Stimulated activated naive CD8-positive, alpha-beta T cell treated with anti-CD3 and anti-CD28 coated beads, Interleukin-15, Interleukin-2, amounts not matched to agents 100 U/mL and 50 U/mL, for 24 hours (primary cell): ENCODE measurements at places on chromosomes 3 and 15.

- no peak for DNase-seq
Measured at GRCh38 chr15:37007301-37007700, 93.0 kb downstream of the MEIS2 start.

GRCh38 chr15:79091204-79091867 lies 756 bp upstream of the RASGRF1 start:
- DNase-seq = peak; percentile 58

DNA sequence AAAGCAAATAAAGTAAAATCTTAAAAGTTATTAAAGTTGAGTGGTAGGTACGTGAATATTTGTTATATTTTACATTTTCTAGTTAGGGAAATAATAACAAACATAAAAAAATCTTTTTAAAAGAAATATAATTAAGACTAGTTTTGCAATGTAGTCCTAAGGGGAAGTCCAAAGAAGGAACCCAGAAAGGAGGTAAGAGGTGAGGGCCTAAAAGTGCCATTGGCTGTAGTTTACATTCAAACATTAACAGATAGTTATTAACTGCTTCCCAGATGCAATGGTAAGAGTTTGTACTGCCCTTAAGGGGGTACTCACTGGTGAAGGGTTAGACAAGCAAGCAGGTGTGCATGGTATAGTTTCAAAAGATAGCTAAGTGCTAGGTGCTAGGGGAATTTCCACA lies 79.2 kb downstream of the B3GALNT1 start:
- no peak for DNase-seq

DNA sequence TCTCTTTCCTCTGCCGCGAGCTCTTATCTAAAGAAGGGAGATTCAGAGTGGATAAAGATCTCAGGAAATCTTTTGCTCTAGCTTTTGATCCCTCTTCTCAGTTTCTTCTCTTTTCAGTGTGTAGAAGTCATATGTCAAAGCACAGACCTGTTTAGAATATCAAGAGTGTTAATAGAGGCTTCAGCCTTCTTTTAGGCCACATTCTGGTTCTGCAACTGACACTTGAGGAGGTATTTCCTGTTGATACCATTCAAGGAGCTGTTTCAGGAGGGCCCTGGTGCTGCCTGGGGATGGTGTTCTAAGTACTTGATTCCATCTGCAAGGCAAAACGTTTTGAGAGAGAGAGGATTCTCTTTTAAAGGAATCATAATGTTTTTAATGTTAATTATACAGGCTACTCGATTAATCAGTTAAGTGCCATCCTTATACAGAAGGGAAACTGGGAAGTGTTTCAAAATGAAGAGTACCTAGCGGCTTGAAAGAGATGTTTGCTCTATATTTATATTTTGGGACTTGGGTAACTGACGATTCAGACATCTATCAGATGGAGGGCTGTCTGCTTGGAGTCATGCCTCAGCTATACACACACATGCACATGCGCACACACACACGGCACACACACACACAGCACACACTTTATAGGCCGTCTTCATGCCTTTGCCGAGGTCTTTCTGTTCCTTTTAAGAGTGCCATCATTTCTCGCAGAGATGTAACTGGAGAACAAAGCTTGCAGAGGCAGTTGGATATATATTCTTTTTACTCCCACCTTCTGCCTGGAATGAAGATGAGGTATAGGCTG lies 313.9 kb downstream of the PTPRG start:
- no peak for DNase-seq

GRCh38 chr15:90749754-90750153 lies 32.6 kb downstream of the BLM start:
- DNase-seq = no peak

GRCh38 chr3:106345353-106346027 lies 476.7 kb upstream of the CBLB start:
- no peak for DNase-seq

GRCh38 chr3:196428041-196428440 lies 4.2 kb downstream of the UBXN7 start:
- no peak for DNase-seq

DNA sequence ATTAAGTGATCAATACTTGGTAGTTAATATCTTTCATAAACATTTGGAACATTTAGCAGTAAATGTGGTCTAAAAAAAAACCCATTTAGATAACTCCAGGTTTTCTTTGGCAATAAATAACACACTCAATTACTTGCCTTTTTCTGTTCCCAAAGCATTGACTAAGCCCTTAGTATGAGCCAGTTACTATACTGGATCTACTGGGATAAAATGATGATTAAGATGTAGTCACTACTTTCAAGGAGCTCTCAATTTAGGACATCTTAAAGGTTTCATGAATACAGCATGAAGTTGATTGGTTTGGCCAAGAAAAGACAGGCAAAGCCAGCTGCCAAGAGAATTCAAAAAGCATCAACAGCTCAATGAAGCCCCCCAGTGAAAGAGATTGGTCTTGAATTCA lies 250.9 kb downstream of the EPHA3 start:
- no peak for DNase-seq

DNA sequence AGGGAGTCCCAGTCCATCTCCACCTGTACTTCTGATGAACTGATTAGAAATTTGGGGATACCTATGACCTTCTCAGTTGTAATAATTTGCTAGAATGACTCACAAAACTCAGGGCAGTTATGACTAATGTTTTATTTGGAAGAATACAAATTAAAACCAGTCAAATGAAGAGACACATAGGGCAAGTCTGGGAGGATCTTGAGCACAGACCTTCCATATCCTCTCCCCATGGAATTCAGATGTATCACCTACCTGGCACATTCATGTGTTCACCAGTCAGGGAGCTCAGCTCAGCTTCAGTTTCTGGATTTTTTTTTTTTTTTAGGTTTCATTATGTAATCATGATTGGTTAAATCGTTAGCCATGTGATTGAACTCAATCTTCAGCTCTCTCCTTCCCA lies 247.7 kb downstream of the VGLL3 start:
- DNase-seq = no peak

GRCh38 chr3:187838016-187838540 lies 92.8 kb upstream of the BCL6 start:
- DNase-seq = no peak

GRCh38 chr3:144957398-144958101 lies 985.9 kb downstream of the DIPK2A start:
- no peak for DNase-seq

DNA sequence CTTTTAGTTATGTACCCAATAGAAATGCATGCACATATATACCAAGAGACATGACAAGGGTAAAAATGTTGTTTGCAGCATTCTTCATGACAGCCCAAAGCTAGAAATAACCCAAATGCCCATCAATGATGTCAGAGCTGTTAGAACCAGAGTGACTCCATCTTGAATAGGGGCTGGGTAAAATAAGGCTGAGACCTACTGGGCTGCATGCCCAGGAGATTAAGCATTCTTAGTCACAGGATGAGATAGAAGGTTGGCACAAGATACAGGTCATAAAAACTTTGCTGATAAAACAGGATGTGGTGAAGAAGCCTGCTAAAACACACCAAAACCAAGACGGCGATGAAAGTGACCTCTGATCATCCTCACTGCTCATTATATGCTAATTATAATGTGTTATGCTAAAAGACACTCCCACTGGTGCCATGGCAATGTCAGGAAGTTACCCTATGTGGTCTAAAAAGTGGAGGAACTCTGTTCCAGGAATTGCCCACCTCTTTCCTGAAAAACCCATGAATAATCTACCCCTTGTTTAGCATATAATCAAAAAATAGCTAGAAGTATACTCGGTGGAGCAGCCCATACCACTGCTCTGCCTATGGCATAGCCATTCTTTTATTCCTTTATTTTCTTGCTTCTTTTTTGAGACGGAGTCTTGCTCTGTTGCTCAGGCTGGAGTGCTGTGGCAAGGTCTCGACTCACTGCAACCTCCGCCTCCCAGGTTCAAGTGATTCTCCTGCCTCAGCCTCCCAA lies 32.9 kb downstream of the ZBTB11 start:
- peak; percentile 49 for DNase-seq

DNA sequence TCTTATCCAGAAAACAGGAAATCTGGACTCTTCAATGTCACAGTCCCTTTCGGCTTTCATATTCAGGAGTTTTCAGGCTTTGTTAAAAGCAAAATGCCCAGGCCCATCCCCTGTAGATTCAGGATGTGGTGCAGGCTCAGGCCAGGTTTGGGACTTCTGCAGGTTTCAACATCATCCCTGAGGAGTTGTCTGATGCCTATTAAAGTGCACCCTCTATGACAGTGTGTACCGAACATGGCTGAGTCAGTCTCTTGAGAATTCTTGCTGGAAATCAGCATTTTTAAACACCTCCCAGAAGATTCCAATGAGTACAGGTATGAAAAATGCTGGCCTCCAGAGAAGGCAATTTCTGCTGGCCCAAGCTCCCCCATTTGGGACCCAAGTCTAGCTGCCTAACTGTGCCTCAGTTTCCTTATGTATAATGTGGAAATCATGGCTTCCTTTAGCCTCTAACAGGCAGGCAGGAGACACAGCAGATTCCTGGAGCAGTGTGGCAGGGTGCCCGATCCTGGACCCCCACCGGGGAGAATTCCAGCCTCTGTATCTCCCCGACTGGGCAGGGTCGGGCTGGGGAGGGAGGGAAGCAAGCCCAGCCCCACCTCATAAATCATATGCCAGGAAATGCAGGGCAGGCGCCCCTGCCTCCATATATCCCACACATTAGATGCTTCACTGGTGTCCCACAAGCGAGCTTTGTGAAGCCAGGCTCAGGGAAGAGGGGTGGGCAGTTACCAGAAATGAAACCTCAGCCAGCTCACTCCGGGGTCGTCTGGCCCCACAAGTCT lies 44.4 kb upstream of the SLC6A11 start:
- no peak for DNase-seq

- DNase-seq = no peak
Measured at GRCh38 chr3:139647866-139648435, 29.8 kb downstream of the NMNAT3 start.

- DNase-seq = no peak
Measured at GRCh38 chr3:141286856-141287255, 55.2 kb downstream of the PXYLP1 start.

DNA sequence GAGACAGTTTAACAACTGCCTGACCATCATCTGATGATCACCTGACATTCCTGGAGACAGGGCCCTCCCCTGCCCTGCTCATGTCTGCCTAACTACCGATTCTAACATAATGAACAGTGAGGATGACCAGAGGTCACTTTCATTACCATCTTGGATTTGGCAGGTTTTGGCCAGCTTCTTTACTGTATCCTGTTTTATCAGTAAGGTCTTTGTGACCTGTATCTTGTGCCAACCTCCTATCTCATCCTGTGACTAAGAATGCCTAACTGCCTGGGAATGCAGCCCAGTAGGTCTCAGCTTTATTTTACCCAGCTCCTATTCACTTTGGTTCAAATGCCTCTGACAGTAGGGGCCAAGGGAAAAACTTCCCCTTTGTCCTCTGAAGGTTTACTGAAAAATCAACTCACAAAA lies 40.2 kb downstream of the METTL6 start:
- DNase-seq = no peak

GRCh38 chr3:158354713-158355112 lies 216.3 kb upstream of the MLF1 start:
- no peak for DNase-seq

- no peak for DNase-seq
Measured at GRCh38 chr15:68676011-68676605, 97.3 kb downstream of the CORO2B start.

- DNase-seq = no peak
Measured at GRCh38 chr15:78194568-78194925, 39.8 kb downstream of the ACSBG1 start.

GRCh38 chr15:68353421-68354135 lies 76.0 kb downstream of the FEM1B start:
- no peak for DNase-seq

DNA sequence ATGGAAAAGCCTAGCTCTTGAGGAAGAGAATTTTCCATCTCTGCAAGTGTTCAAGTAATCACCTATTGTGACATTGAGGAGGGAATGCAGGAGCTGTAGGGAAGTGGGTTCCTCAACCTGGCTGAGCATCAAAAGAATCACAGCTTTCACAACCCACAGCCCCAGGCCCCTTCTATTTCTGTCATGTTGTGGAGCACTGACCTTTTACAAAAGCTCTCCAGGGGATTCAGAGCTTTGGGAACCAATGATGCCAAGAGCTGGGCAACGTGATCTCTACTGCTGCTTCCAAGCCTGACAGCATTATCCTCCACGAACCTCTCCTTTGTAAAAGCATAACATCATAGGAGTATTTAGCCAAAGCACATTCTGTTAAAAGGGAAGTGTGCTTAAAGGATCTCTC lies 231.1 kb downstream of the ADAMTS9 start:
- DNase-seq = no peak

DNA sequence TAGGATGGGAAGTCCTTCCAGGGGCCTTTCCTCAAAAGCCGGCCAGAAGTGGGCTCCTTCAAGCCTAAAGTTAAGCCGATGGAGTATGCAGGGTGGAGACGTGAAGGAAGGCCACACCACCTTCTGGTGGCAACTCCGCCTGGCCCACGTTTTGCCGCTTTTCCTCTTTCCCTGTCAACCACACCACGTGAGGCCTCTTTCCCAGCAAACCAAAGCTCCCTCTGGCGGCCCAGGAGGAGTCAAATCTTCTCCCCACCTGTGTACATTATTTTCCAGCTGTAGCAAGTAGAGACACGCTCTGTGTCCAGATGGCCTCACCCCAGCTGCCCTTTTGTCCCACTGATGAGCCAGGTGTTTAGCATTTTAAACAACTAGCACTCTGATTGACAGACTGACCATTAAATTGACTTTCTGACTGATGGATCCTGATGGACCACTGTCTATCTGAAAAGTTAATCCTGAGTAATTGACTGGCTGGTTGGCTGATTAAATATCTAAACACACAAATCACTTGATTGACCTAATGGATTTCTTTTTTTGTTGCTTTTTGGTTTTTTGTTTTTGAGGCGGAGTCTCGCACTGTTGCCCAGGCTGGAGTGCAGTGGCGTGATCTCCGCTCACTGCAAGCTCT lies 59.6 kb upstream of the ZBTB38 start:
- DNase-seq = no peak

GRCh38 chr3:120446891-120447668 lies 3.7 kb downstream of the FSTL1 start:
- DNase-seq = no peak
